ENCODE measurements at places on chromosomes 12 and 14.

DNA sequence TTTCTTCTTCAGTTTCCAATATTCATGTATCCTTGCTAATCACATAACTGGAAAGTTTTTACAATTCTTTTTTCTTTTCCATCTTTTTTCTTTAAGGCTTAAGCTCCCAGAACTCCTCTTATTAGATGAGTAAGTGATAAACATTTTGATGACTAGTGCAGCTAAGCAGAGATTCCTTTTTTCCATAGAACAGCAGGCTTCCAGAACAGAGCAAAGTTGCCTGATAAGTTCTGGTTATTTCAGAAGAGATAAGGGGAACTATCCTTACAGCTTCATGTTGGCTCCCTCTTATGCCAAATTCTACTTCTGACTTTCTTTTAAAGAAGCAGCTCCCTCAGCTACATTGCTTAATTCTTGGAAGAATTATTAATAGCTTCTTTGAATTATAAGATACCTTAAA, 194.7 kb upstream of the FAR2 start:
- no peak for DNase-seq

DNA sequence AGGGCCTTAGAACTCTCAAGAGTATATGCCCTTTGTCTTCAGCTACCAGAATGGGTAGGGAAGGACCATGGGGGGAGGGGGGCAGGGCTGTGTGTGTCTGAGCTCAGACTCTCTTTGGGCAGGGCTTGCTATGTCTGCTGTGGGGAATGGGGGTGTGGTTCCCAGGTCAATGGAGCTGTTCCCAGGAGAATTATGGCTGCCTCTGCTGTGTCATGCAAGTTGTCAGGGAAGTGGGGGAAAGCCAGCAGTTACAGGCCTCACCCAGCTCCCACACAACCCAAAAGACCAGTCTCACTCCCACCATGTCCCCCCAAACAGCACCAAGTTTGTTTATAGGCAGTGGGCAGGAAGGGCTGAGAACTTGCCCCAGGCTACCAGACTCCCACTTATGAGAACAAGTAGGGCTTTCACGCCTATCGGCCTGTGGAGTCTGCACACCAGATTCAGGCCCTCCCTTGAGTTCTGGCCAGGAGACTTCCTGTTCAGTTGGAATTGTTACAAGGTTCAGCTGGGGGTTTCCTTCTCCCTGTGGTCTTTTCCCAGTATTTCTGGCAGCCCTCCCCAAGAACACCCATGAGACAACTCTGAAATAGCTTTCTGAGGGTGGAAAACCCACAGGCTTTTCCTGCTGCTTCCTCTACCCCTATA, 6.1 kb upstream of the SERPINA11 start:
- peak; percentile 12 for DNase-seq

DNA sequence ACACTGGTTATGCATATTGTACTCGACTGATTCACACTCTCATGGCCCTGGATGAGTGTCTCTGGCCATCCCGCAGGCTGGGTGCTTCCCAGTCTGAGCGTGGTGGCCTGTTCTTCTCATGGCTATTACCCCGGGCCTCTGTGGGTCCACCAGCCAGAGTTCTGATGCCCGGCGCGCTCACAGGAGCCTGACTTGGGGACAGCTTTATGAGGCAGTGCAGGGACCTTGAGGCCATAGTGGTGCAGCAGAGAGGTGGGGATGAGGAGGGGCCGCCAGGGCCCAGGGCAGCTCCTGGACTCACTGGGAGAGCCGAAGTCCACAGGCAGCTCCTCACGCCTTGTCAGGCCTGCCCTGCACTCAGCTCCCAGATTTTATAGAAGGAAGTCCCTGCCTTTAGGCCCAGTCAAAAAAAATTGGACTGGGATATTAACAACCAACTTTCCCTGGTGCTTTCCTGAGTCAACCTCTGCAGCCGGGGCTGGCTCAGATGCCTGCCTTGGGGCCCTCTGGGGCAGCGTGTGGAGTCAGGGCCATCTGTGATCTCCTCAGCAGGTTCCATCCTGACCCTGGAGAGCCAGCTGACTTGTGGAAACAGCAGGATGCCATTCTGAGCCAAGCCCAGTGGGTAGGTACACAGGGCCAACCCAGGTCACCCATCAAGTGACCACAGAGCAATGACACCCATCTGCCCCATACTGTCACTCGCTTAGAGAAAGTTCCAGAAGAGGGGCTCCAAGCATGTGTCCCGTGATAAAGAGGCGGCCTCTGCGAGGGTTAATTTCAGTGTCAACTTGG, 89.4 kb upstream of the DIO3 start:
- no peak for DNase-seq

GRCh38 chr12:128974881-128975280, 121.6 kb downstream of the GLT1D1 start:
- DNase-seq = no peak

- DNase-seq = no peak
Observed at GRCh38 chr14:95998656-95999055, 40.5 kb upstream of the C14orf132 start.

- no peak for DNase-seq
Observed at GRCh38 chr12:46402941-46403718, 30.6 kb upstream of the SLC38A2 start.

GRCh38 chr12:989751-990660, 1.0 kb upstream of the ERC1 start:
- DNase-seq = peak; percentile 51

Data from H9 (cell line).